CD4-positive, alpha-beta T cell treated with Interleukin-12 subunit alpha and Interleukin-12 subunit beta, for 1 hour (primary cell): ENCODE measurements at places on chromosomes 12 and 14.

DNA sequence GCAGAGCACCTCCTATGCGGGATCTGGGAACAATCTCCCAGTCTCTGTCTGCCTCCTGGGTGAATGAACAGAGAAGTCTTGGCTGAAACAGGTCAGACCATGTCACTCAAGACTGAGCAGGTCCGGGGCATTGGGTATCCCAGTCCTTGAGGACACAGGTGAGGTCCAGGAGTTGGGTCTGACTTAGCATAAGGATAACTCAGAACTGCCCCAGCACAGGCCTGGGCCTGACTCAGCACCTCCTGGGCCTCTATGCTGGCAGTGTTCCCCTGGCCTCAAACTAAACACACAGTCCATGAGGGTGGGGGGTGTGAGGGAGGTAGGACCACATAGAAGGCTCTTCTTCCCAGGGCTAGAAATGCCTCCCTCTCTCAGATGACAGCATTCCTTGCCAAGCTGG is 1.5 kb upstream of the SDR9C7 start:
- DNase-seq = no peak

DNA sequence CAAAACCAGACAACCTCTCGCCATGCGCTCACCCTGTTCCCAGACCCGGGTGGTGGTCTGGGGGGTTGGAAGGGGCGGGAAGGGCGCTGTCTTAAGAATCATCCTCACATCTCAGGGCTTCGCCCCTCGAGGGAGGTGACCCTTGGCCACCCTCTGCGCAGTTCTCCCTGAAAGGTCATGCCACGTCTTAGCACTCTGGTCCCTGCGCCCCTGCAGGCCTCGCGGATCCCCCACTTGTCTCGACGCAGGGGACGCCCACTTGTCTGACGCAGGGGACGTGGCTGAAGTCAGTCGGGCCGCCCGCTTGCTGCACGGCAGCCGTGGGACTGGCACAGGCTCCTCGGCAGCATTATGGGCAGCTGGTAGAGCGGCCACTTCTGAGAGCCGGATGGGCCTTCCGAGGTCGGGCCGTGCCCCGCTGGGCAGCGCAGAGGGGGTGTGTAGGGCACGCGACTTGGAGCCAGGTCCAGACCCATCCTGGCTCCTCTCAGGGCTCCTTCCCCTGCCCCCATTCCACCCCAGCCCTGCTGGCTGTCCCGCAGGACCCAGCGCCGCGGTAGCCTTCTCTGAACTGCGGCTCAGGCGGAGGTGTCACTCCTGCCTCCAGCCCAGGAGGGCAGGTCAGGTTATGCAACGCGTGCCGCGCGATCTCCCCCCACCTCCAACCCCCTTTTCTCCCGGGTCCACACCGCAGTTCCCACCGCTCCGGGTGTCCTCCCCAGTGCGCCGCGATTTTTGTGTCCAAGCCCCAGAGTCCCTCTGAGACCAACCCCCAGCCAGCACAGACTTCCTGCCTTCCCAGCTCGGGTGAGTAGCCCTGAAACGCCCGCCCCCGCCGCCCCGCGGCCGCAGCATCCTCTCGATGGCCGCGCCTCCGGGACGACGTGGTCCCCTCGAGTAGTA is 40.9 kb upstream of the CAPRIN2 start:
- peak; percentile 30 for DNase-seq

DNA sequence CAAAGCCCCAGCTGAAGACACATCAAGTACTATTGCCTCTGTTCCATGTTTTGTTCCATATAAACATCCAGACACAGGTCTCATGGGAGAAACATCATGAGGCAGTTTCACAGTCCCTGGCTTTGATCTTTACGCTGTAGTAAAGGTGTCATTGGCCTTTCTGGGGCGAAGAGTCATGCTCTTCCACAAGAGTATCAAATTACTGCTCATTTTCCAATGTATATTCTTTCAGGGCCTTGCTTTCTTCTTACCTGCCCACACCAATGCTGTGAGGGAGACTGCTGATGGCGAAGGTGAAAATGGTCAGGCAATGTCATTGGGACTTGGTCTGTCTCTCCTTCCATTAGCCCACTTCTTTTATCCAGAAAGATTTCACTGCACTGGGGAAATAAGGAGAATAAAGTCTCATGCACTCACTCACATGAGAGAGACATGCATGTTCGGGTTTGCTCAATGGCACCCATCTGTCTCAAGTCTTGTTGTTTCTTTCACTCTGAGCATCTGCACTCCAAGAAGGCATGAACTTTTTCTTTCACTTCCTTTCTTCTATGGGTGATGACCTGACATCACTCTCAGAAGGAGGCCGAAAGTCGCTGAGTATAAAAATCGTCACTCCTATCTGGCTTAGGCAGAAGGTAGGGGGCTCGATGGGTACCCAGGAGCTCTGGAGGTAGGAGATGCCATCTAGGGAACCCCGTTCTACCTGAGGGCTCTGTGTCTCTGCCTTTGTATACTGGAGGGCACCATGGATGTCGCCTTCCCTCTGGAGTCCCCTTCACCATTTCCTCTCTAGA is 1.3 kb upstream of the JDP2 start:
- peak; percentile 1 for DNase-seq

GRCh38 chr12:117695956-117696355 is 272.8 kb downstream of the KSR2 start:
- no peak for DNase-seq

DNA sequence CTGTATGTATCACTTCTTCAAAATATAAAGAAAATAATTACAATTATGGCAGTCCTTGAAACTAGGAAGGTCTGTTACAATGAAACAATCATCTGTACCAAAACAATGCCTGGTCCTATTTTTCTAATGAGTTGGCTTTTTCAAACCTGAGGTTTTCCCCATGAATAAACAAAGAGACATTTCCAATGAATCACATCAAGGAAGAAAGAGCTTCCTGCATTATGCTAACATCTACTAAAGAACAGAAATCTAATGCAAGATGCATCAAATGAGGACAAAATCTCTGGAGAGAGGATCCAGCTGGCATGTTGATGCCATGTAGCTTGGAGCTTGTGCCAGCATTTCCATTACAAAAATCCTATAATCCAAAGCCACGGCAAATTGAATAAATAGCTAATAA is 29.3 kb downstream of the NIN start:
- no peak for DNase-seq

DNA sequence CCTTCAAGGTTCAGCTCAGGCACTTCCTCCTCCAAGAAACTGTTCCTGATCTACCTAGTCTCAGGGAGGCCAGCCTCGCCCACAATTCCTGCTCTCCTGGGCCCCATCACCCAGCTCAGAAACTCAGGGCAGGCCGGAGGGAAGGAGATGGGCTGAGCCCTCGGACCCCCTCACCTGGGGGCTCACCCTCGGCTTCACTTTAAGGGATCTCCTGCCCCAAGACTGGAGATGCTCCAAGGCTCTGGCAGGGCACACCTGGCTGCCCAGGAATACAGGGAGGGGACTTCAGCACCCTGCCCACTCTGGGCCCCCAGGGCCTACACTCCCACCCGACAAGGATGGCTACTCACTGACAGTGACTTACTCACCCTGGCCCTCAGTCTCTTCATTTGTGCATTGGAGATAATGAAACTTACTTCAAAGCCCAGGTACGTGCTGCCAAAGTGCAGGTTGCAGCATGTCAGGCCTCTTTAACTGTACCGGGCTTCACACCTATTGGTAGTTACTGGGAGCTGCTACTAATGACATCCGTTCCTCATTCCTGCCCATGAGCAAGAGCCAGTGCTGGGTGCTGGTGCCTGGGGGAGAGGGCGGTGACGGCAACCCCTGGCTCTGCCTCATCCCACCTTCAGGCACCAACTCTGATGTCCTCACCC is 21.0 kb upstream of the PPP1R13B start:
- DNase-seq = no peak

- DNase-seq = no peak
Observed at GRCh38 chr12:18898470-18898869, 160.6 kb downstream of the CAPZA3 start.

GRCh38 chr12:54301428-54302048 is 723 bp upstream of the NFE2 start:
- no peak for DNase-seq

DNA sequence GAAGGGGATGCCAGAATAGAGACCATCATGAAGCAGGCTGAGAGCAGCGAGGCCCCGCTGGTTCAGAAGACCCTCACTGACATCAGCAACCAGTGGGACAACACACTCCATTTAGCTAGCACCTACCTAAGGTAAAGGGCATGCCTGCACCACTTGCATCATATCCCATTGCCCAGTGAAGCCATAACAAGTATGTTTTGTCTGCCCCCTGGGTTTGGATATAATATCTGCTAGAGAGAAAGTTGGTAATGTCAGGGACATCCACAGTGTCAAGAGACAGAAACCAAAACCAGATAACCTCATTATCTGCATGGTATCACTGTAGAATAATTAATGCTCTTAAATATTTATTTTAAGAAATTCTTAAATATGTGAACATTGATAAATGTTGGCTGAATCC is 173.8 kb downstream of the SYNE2 start:
- DNase-seq = no peak

DNA sequence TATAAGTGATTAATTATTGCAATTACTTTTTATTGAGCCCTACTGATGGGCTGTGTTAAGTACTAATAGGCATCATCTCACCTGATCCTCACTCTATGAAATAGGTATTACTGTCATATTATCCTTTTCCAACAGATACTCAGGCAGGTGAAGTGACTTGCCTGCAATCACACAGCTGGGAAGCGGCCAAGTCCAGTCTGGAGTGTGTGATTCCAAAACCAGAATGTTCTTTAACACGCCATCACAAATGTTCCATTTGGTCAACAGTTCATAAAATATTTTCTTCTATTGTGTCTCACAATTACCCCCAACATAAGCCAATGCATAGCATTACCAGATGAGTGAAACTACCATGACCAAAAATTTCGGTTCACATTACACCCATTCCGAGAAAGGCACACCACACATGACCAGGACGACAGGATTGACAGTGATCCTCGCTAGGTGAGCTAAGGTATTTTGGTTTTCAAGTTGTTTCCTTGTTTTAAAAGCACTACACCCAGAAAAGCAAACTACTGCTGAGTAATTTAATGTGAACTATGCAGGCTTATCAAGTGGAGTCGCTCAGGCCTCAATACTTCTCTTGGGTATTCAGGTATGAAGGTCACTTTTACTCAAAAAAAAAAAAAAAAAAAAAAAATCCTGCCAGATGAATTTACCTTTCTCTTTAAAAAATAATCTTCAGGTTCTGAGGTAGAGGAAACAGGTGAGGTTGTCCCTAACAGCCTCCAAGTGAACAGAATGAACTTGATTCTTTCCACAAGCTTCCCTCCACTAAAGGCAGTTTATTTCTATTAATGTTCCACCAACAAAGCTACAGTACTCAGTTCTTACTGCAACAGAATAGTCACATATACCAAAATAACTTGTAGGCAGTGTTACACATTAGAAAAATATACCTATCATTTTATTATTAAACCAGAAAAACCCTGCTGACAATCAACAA is 2.4 kb downstream of the VPS37B start:
- DNase-seq = no peak

DNA sequence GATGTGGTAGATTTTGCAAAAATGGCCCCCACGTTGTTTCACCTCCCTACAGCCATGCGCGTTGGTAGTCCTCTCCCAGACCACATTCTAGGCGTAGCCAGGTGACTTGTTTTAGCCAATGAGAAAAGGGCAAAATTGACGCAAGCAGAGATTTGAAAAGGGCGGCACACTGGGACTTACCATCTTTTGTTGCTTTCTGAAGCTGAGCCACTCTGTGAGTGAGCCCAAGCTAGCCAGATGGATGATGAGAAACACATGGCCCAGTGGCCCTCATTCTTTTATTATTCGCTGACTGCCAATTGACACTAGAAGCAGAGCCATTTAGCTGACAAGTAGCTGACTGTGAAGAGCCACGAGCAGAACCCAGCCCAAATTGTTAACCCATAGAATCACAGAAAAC is 142.0 kb upstream of the GZMB start:
- no peak for DNase-seq
